ENCODE measurements at places on chromosomes 1 and 21. TPM values are rescaled to one million over a fixed set of nuclear protein-coding genes. Genes with fewer than 3 reads are reported as not detected.

GRCh38 chr21:35394049-35394448 is 344.9 kb upstream of the RUNX1 start:
- DNase-seq: no peak

GRCh38 chr1:223707256-223708000 is 4.9 kb upstream of the CAPN2 start:
- DNase-seq: no peak

- DNase-seq: no peak
Measured at GRCh38 chr1:34858901-34859445, 576 bp downstream of the SMIM12 start.

GRCh38 chr1:16324456-16324890 is 27.8 kb downstream of the FBXO42 start:
- no peak for DNase-seq

GRCh38 chr1:6263716-6264115 is 2.8 kb upstream of the GPR153 start:
- DNase-seq: no peak

Gene DCST1
- not detected for total RNA-seq

GRCh38 chr1:181541458-181541857 is 58.1 kb downstream of the CACNA1E start:
- no peak for DNase-seq

- DNase-seq: no peak
Measured at GRCh38 chr21:29656504-29657239, 283.1 kb downstream of the GRIK1 start.

Gene C1orf141
- total RNA-seq: not detected

Gene ERG
- total RNA-seq: 37.4 TPM

Gene ADAM30
- not detected for total RNA-seq

Gene MAP10
- total RNA-seq: 1.1 TPM

DNA sequence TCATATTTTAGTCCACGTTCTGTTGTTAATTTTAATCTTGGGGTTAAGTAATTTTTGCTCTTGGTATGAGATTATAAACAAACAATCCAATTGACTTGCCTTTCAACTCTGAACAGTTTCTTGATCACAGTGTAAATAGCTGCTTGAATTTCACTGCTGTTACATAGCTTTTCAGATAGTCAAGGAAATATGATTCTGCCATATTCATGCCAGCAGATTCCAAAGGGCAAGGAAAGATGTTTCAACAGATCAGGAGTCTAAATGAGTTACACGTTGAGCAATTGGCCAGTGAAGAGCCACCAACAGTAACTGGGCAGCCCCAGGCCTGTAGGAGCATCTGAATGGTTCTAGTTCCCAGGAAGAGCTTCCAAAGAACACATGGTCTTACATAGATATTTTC is 93.6 kb downstream of the LEPR start:
- DNase-seq: no peak

DNA sequence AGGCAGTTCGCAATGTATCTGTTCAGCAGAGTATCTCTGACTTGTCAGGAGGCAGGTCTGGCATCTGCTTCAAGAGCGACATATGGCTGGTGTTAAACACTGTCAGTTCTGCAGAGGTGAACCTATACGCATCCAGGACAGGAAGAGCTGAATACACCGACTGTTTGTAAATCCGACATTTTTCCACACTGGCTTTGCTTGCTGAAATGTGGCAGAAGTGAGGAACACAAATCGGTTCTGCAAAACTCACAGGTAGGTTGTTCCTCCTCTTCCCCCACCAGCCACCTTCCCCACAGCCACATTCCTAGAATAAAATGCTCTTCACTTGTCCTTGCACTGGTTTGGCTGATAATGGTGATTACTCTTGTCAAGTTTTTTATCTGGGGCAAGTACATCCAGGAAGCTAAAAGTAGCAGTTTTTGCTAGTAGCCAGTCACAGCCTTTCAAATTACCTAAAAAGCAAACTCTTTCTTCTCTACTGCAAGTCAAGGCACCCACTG is 289.2 kb downstream of the GRIK1 start:
- DNase-seq: no peak

Gene CDCA8
- total RNA-seq: 0.35 TPM

Gene MYBPH
- total RNA-seq: 0.22 TPM

DNA sequence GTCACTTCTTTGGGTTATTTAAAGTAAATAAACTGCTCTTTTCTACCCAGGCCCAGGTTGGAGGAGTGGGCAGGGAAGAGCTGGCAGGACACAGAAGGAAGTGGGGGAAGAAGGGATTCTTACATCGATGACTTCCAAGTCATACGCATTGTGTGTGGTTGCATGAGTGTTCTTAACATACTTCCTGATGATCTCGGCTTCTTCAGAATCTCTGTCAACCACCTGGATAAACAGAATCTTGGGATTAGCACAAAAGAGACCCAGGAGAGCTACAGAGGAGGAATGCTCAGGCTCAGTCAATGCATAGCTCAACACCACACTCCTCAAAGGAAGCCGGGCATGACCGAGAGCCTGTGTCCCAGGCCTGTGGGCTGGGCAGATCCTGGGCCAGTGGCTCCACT is 42.1 kb downstream of the PARP1 start:
- no peak for DNase-seq

Gene HAO2
- total RNA-seq: not detected

Gene CD247
- 2.1 TPM for total RNA-seq

- peak; percentile 39 for DNase-seq
Measured at GRCh38 chr1:236151739-236152424, 9.5 kb downstream of the GPR137B start.

DNA sequence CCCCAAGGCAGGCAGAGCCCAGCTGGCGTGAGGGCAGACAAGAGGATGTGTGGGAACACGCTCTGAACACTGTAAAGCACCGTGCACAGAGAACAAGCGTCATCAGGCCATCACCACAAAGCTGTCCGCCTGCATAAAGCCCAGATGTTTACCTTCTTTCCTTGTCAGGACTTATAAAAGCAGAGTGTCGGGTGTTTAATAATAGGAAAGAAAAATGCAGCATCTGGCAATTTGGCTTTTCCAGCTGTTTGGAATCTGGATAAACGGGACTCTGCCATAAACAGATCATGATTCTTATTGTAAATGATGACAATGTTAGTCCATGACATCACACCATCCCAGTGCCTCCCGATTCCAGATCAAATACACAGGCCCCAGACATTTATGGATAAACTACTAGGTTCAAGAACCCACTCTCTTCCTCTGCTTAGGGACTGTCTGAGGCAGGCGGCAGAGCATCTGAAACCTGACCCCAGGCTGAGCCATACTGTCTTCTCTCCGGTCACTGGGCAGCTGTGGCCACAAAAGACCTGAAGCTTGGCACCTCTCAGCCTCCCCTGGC is 4.2 kb downstream of the GLIS1 start:
- no peak for DNase-seq

GRCh38 chr1:57160594-57160993 is 194.8 kb upstream of the C8B start:
- no peak for DNase-seq

Gene AGO4
- total RNA-seq: 18.5 TPM

DNA sequence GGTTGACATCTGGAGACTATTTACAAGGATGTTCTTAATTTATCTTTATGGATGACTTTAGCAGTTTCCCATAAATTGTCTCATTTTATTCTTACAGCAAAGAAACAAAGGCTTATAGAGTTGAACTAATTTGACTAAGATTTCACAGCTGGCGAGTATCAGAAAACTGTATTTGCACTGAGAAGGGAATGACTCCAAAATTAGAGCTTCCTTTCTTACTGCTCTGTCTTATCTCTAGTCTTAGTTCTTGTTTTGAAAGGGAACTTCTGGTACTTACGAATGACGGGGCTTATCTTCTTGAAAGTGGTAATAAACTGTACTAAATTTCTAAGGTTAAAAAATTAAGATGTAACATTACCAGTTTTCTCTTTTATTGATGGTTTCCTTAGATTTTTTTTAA is 13.6 kb downstream of the CNST start:
- DNase-seq: no peak

GRCh38 chr1:66274634-66275033 is 259.3 kb upstream of the SGIP1 start:
- no peak for DNase-seq

GRCh38 chr1:63319046-63320021 is 3.0 kb upstream of the FOXD3 start:
- no peak for DNase-seq

GRCh38 chr1:193402037-193402436 is 215.6 kb upstream of the B3GALT2 start:
- DNase-seq: no peak

Gene PCAT6
- total RNA-seq: 1.2 TPM

GRCh38 chr1:206836111-206836510 is 29.3 kb upstream of the IL20 start:
- no peak for DNase-seq

GRCh38 chr1:240854367-240854766 is 242.4 kb upstream of the GREM2 start:
- no peak for DNase-seq

DNA sequence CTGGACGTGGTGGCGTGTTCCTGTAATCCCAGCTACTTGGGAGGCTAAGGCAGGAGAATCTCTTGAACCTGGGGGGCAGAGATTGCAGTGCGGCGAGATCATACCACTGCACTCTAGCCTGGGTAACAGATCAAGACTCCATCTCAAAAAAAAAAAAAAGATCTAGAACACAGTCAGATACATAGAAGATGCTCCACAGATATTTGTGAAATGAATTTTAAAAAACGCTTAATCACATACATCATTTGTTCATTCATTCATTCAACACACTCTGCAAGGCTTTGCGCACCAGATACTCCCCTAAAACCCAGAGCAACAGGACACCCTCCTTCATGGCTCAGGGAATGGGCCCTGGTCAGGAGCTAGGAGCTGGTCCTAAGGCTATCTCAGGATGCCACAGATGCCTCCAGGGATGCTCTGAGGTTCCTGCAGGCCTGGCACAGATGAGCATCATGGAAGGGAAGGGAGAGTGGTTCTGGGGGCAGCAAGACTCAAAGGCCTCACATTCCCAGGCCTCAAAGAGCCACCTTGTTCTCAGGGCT is 6.4 kb downstream of the HSPG2 start:
- DNase-seq: no peak

DNA sequence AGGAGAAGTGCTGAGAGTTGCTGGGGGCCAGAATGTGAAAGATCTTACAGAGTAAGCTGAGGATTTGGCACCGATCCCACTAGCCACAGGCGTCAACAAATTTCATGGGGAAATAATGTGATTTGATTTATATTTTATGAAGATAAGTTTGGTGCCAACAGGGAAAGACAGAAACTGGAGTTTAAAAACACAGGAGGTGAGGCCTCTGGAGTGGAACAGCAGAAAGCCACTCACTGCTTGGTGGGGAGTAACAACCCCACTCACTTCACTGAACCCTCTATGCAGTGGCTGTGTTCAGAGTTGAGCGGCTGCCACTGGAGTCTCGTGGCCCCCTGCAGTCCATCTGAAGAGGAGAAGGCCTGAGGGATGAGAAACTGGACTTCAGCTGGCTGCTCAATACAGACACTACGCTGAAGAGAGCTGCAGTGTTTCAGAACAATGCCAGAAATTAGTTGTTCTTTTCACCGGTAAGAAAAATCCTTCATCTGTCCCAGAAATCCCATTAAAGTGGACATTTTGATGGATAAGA is 48.0 kb upstream of the RXRG start:
- no peak for DNase-seq

DNA sequence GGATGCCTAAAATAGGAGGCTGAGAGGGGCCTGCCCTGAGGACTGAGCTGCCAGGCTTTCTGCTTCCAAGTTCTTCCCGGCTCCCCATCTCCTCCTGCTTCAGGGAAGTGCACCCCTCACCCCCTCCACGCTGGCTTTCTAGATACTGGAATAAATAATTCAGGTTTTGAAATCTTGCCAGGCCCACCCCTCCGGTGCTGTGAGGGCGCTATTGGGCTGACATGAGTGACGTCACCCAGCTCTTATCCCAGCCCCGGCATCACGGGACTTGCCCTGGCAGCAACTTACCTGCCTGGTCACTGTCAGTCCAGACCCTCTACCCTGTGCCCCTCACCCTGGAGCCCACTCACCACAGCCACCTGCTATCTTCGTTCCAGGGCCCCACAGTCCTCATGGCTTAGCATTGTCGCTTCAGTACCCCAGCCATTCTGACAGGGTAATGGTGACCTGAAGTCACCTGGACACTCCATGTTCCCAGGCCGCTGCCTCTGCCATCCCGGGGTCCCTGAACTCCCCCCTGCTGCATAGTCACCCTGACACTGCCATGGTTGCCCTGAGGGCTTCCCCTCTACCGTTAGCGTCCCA is 819 bp upstream of the GPR3 start:
- DNase-seq: no peak

- DNase-seq: no peak
Measured at GRCh38 chr1:229162825-229163515, 107.9 kb upstream of the RAB4A start.

- no peak for DNase-seq
Measured at GRCh38 chr1:239924741-239925350, 166.8 kb upstream of the FMN2 start.

- no peak for DNase-seq
Measured at GRCh38 chr1:16139473-16139962, 16.4 kb downstream of the EPHA2 start.

GRCh38 chr21:30337276-30337744 is at the start of gene KRTAP27-1:
Gene KRTAP27-1, minus strand, starts transcription at chr21:30337694. Its CDS starts 26 bp downstream, at chr21:30337668.
- DNase-seq: no peak

DNA sequence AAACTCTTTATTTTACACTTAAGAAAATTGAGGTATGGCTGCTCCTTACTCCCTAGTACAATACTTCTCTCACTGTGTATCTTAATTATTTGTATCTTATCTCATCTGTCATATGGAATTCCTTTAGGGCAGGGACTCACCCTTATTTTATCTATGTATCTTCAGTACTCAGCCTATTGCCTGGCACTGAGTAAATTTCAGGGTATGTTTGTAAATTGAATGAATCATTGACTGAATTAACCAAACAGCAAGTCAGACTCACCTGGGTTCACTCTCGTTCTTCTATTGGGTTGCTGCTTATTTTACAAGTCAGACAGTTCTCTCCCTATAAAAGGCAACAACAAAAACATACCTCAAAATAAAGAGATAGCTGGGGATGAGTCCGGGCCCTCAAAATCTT is 63.8 kb downstream of the LAMC1 start:
- DNase-seq: no peak

DNA sequence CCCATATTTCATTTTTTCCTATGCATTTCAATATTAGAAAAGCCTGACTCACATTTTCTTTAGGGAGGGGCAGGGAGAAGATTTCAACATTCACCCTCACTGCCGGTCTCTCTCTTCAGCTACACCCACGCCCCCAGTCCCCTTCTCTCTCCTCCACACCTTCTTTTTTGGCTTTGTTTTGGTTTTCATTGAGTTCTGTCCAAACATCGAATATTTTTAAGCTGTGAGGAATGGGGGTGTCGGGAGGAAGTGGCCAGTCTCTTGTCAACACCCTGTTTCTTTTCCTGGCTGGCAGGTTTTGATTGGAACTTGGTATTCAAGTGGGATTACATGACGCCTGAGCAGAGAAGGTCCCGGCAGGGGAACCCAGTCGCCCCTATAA is 177.3 kb downstream of the PGBD5 start:
- DNase-seq: peak; percentile 59

DNA sequence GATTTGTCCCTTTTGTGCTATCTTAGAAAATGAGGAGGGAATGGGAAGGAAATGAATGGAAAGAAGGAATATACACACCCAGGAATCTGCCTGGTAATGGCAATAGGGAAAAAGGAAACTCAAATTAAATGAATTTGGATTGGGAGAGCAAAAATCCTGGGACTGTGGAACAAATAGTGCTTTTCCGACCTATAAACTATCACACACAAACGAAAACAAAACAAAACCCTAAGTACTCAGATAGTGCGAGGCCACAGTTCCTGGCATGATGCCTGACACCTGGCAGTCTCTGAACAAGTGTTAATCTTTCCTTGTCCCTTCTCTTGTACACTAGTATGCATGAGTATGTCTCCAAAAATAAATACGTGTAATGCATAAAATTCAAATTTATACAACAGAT is 319.8 kb upstream of the SPAG17 start:
- no peak for DNase-seq
